ENCODE measurements at places on chromosomes 5 and 9.

DNA sequence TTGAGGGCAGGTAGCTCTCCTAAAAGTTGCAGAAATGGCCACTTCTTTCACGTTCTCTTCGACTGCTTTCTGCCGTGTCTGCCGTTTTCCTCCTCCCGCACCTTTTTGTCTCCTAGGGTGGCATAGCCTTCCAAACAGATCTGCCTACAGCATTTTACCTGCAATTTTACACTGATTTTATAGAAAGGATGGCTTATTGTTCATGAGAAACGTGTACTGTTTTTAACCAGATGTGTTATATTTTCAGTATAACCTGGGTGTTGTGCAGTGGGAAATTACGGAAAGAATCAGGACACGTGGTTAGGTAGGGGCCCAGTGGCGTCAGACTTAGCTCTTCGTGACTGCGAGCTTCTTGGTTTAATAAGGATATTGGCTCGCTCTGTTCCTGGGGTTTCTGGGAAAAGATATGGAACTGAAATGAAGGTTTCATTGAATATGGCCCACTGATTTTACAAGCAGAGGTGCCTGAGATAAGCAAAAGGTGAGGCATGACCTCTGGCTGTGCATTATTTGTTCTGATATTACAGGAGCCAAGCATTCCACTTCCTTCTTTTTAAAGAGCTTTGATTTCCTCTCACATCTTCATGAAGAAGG, 43.7 kb upstream of the PRSS3 start:
- peak; percentile 37 for DNase-seq

DNA sequence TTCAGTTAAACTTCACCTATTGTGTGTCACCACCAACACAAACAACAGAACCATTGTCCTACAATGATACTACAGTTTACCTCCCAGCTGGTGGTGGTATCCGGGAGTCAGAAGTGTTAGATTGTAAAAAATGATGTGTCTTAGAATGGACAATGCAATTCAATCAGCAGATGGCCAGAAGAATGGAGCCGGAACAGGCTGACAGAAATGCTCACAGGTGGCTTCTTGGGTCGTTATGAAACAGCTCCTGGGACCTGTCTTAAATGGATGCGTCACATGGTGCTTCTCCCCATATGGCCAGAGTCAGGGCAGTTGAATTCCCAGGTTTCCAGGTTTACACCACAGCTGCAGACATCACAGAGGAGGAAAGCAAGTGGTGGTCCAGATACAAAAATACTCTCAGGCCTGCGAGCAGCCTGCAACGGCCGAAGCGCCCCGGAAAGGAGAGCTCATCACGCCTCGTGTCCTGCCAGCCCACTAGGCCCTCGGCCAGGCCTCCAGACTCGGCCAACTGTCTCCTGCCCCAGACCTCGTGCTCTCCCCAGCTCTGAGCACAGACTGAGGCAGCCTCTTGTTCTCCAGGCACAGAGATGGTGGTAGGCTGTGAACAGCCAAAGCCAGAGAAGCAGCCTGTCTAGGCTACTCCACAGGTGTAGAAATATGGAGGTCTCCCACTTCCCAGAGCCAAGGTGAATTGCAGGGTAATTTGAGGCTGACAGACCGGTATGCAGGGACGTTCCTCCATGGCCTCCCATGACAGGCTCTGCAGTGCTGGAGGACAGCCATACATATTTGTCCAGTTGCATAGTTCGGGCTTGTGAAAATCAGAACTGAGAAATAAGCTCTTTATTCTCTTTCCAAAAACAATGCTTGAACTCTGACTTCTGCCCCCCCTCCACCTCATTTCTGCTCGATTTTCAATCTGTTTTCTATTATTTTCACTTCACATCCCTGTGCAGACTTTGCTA, 98.5 kb upstream of the SPATA31C2 start:
- DNase-seq, result peak; percentile 22

DNA sequence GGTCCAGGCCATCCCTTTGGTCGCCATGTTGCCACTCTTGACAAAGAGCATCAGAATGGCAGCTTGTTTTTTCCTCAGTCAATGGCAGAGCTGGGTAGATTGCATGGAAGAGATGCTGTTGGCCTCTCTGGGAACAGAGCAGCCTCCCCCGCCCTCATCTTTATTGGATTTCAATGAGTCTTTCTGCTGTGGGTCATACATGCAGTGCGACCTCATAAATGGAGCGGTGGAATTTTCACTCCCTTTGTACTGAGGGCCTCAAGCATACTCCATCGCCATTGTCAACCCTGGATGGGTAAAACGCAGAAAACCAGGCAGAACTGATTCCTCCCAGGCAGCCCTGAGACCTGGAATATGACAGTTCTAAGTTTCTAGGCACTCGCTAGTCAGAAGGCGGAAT, 71.8 kb downstream of the ZNF618 start:
- DNase-seq, result peak; percentile 0

DNA sequence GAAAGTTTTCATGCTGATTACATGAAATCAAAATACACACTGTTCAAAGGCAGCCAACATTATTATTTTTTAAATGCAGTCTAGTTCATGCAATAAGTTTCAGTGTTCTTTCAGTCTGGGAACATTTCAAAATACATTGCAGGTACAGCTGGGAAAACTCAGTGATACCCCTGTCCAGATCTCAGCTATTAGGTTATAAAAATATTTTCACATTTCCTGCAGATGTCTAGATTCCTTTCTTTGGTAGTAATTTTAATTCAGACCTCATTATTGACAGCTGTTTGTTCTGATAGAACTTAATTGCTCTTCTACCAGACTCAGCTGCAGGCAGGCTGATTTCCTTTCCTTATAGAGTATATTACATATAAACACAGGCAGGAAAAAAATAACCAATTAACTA, 556.8 kb upstream of the DMAC1 start:
- DNase-seq, result no peak

GRCh38 chr5:172644266-172644665, 3.2 kb downstream of the NEURL1B start:
- peak; percentile 41 for DNase-seq

DNA sequence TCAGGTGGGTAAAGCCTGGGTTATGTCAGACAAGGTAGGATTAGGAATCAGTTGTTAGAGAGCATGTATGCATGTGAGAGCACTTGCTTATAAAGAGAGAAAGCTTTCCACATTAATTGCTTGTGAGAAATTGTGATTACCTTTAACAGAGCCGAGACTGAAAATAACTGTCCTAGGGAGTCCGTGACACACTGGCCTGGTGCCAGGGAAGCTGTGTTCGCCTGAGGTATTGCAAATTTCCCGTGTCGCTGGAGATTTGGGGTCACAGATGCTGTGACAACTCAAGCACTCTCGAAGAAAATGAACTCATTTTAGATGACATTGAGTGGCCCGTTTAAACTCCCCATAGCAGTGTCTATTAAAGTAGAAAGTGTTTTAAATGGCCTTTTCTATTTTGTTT, 9.6 kb downstream of the SLC1A1 start:
- no peak for DNase-seq

DNA sequence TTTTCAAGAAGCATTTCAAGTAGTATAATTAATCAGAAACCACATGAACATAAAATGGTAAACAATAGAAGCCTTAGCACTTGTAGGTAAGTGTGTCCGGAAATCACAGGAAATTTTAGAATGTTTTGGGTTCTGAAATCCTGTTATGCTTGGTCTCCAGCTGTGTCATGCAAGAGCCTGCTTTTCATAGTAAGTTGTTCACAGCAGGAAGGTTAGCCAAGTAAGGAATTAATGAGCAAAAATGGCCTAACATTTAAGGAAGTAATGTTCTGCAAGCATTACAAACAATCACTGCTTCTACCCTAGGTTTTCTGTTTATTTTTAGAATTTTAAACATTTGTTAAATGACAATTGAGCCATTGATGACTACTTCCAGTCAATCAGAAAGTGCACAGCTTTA, 669.5 kb downstream of the SLCO4C1 start:
- DNase-seq, result no peak

GRCh38 chr5:173271419-173271818, 36.4 kb upstream of the NKX2-5 start:
- DNase-seq, result no peak

GRCh38 chr5:142065273-142065672, 43.3 kb upstream of the NDFIP1 start:
- DNase-seq, result no peak

GRCh38 chr5:170348137-170348633, 41.0 kb downstream of the KCNMB1 start:
- DNase-seq, result no peak

DNA sequence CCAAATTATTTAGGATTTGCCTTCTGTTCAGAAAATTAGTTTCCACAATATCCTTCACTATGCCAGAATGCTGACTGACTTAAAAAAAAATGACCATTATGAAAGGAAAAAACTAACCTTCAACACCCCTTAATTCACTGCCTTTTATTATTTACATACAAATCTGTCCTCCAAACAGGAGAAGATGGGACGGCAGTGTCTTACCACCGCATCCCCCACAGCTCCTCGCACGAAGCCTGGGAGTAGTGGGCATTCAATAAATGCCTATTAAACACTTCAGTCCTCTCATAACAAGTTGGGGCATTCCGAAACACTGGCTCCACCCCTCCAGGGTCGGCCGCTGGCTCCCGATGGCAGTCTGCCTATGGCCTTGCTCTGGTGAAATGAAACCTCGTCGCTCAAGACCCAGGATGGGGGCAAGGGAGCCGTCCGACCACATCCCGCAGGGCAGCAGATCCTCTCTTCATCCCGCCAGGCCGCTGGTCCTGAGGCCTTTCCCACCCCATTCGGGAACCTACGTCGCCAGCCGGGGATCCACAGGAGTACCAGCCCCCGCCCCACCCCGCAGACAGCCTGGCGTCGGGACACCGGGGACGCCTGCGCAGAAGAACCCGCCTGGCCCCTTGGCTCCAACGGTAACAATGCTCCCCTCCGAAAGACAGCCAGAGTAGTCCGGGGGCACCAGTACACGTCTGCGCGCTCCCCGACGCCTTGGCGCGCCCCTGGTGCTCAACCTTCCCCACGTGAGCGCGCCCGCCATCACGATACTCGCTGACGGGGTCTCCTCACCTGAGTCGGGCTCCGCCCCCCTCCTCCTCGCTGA, 613 bp downstream of the ZBTB5 start:
- DNase-seq, result peak; percentile 47

- DNase-seq, result no peak
These were observed 226.5 kb downstream of the TAF11L14 start for GRCh38 chr5:17860660-17861315.

- no peak for DNase-seq
These were observed 289.6 kb downstream of the SEC61B start for GRCh38 chr9:99511723-99512122.

GRCh38 chr5:147234825-147235635, at the start of gene STK32A:
TSS of gene STK32A (plus strand) at chr5:147235026. CDS start at chr5:147239635, 4,609 bp downstream.
- DNase-seq, result peak; percentile 71

- no peak for DNase-seq
These were observed 550 bp downstream of the CORO2A start for GRCh38 chr9:98191671-98192502.

GRCh38 chr5:157558681-157559080, 16.9 kb downstream of the ADAM19 start:
- no peak for DNase-seq

GRCh38 chr9:88737031-88737430, 202.1 kb downstream of the NXNL2 start:
- no peak for DNase-seq

DNA sequence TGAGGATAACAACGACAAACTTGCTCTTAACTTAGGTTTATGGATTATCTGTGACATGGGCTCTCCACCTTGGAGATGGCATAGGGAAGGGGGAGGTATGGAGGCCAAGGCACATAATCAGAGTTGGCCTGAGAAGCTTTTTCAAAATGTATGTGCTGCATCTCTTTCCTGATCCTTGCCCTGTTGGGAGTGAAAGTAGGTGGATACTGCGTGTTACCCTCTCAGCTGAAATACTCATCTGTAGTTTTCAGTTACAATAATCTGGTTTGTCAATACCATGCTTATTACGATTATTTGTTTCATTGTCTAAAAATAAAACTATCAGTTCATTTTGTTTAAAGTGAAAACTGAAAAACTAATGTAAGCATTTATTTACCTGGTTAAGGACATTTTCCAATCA, 86.7 kb downstream of the SLC44A1 start:
- DNase-seq, result no peak

DNA sequence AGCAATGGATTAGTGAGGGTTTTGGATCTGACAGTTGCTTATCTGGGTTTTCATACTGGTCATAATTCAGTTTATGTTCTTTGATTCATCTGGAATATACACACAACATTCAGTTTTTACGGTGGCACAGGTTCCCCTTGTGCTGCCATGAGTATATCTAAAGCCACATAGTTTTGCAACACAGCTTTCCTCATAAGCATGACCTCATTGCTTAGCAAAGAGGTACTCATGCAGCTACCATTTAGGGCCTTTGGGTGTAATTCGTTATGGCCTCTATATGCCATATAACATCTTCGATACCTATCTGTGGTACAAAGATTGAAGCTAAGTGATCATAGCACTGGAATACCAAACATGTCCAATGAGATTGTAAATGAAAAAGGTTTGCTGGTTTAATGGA, 2.9 kb upstream of the RBM22 start:
- DNase-seq, result no peak

GRCh38 chr5:106443746-106444145, 1227.0 kb downstream of the EFNA5 start:
- no peak for DNase-seq

- no peak for DNase-seq
These were observed 179.7 kb upstream of the ISL1 start for GRCh38 chr5:51203598-51203997.

DNA sequence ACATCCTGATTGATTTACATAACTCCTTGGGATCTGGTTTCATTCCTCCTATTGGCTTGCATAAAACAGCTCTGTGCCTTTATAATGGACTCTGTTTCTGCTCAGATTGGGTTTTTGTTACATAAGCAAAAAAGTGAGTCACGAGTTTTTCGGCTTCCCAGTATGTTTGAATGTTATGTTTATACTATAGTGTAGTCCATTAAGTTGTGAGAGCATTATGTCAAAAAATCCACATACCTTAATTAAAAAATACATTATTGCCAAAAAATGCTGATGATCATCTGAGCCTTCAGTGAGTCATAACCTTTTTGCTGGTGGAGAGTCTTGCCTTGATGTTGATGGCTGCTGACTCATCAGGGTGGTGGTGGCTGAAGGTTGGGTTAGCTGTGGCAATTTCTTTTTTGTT, 144.6 kb downstream of the CCDC171 start:
- no peak for DNase-seq

DNA sequence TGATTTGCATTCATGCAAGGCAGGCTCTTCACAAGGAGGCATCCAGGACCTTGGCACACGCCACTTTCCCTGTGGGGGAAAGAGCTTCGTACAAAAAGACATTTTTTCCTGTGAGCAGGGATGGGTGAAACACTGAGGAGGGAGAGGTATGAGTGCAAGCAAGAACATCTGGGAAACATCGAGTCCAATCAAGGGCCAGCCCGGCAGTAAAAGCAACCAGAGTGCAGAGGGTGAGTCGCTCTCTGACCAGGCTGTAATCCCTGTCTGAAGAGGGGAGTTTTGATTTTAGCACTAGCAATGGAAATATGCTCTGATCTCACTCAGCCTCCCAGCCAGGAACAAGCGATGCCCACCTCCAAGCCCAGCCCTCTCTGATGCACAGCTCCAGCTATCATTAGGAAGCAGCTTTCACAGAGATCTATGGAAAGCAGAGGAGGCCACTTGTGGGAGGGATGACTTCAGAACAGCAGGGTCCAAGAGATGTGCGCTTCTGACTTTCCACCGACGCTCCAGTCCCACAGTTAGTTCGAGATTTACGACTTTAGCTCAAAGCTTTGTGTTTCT, 211.0 kb upstream of the ADAMTS16 start:
- no peak for DNase-seq

All from mucosa of gallbladder (tissue), 1 donor.